Activated CD4-positive, alpha-beta T cell treated with anti-CD3 and anti-CD28 coated beads, Interleukin-2, amount 50 U/mL, for 16 hours (primary cell): ENCODE measurements at places on chromosomes 16 and 17.

GRCh38 chr16:3215601-3216262, 19.2 kb downstream of the ZNF200 start:
- DNase-seq: no peak

GRCh38 chr17:8292639-8293395, 2.4 kb downstream of the SLC25A35 start:
- DNase-seq: no peak

- DNase-seq: no peak
Measured at GRCh38 chr16:85991425-85991824, 92.5 kb downstream of the IRF8 start.

- DNase-seq: no peak
Measured at GRCh38 chr16:48082516-48082915, 73.3 kb downstream of the ABCC12 start.

DNA sequence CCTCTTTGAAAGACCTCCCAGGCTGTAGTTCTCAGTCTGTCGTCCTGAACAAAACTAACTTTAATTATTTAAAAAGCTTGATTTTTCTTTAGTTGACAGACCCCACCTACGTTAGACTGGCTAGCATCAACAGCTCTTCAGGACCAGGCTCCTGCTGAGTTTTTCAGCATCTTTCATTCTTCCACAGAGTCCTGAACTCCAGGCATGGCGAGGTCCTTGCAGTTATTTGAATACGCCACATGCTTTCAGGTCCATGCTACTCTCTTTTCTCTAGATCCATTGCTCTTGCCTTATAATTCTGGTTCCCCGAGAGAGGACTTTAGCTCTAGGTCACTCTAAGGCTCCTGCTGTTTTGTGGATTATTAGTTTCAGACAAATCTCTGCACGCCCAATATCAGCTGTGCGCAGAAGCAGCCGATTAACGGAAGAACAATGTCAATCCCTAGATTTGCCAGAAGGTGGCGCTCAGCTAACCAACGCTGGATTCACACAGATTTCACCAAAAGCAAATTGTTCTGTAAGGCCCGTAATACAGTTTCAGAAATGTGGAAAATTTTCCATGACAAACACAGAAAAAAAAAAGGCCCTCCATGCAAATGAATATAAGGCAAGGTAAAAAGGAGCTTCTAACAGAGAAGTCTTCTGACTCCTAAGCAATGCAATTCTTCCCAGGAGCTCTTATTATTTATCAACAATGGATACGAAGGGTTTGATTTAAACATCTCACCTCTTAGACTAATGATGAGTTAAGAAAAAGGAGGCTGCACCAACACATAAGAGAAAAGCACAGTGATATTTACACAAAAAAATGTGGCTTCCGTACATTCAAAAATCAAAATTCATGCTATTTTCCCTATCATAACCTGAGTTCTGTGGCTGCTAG, 33.5 kb upstream of the BCO1 start:
- peak; percentile 50 for DNase-seq

- DNase-seq: peak; percentile 69
Measured at GRCh38 chr17:47660064-47660492, 10.4 kb downstream of the KPNB1 start.

- no peak for DNase-seq
Measured at GRCh38 chr17:40341808-40342503, 22.6 kb downstream of the GJD3 start.

DNA sequence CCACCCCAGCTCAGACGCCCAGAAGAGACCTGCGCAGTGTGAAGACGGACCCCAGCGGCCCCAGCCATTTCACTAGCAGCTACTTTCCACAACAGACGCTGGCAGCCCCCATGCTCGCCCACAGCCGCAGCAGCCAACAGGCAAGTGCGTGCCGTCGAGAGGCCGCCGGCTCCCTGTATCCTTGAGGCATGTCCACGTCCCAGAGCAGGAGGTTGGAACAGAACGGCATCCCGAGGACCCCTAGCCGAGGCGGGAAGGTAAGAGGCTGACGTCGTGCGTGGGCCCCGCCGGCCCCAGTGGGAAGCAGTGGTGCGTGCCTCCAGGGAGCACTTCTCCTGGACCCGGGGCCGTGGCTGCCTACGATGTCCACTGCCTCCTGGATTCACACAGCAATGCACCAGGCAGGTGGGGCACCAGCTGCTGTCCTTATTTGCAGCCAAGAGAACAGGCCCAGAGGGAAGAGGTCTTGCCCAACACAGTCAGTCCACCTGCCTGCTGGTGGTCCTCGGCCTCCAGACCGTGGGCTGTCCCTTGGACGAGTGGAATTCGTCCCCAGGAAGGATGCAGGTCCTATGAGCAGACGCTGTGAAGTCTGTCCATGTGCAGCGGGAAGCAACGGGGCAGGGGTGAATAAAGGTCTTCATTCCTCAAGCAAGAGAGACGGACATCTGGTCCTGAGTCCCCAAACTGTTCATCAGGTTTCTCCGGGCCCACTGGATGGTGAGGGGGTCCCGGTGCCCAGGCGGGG, 38.5 kb downstream of the SLC7A5 start:
- DNase-seq: no peak

DNA sequence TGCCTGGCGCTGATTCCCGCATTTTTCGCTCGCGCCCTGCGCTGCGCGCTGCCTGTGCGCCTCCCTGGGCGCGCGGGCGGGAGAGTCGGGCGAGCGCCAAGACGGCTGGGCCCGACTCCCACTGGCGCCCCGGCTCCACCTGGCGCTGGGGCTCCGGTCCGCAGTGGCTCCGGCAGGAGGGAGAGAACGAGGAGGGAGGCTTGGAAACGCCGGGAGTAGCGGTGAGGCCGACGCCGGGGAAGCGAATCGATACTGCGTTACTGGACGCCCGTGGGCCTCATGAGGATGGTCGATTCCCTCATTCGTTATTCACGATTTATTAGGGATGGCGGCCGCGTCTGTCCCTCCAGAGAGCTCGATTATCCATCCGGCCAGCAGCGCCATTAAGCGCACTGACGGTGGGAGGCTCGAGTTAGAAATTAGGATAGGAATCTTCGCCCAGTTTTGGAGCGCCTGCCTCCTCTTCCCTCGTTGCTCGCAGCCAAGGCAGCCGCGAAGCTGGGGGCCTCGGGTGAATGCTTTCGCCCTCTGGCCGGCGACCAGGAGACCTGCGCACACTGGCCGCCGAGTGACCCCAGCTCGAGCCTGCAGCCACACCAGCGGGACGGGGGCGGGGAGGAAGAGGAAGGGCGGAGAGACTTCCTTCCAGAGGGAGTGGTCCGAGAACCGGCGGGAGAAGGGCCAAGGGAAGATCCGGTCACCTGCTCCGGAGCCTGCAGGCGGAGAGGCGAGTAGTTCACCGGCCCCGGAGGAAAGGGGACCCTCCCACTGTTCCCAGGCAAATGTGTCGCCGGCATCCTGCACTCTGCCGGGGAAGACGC, 1.3 kb upstream of the PCGF2 start:
- no peak for DNase-seq
